ENCODE measurements at places on chromosomes 7 and 10.

DNA sequence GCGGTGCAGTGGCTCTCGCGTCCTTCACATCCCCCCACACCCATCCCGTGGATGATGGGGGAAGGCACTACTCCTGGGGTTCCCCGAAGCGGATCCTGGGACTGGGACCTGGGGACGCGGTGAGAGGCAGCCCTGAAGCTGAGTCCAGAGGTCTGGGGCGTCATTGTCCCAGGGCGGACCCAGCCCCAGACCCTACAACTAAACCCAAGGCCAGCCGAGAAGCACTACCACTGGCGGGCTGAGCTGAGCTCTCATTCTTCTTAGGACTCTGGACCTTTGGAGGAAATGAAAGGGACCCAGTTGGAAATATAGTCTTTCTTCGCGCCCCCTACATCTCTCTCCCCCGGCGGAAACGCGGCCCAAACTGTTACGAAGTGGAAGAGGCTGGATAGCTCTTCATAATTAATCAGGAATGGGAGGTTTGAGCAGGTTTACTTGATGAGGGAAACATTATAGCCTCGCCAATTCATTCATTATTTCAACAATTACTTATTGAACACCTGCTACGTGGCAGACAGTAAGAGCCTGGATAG, 389 bp upstream of the FBXL15 start:
- no peak for DNase-seq

DNA sequence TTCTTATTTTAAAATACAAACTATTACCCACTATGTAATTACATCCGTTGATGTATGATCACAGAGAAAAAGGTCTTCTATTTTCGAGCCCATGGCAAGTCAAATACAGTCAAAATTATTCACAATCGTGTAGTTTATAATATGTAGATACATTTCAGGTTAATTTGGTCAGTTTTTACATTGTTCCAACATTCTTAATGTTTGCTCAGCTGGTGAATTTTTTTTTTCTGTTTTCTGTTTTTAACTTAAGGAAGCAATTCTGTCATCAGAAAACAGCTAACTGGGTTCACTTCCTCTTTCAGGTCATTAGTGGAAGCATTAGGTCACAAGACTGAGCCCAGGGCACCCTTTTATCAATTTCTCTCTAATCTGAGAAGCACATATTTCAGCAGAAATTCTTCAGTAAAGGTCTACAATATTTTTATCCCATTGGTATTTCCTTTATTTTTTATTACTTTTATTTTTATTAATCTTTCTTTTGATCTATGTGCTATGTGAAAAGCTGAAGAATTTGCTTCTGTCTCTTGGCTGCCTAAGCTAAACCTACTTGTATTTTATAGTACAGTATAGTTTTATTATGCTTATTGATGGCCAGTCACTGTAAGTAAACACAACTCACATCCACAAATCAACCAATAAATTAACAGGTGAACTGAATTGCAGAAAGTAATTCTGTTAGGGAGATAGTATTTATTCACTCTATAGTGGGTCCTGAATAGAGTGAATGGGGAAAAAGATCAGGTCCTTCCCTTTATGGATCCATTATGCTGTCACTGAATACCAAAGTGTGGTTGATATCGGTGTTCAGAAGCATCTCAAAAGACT, 84.6 kb downstream of the ICA1 start:
- DNase-seq = no peak

GRCh38 chr10:108970016-108970415, 953.3 kb downstream of the XPNPEP1 start:
- DNase-seq = no peak

- no peak for DNase-seq
Observed at GRCh38 chr10:75646916-75647315, 215.5 kb downstream of the LRMDA start.

- DNase-seq = no peak
Observed at GRCh38 chr10:12728494-12728893, 273.0 kb downstream of the CCDC3 start.

DNA sequence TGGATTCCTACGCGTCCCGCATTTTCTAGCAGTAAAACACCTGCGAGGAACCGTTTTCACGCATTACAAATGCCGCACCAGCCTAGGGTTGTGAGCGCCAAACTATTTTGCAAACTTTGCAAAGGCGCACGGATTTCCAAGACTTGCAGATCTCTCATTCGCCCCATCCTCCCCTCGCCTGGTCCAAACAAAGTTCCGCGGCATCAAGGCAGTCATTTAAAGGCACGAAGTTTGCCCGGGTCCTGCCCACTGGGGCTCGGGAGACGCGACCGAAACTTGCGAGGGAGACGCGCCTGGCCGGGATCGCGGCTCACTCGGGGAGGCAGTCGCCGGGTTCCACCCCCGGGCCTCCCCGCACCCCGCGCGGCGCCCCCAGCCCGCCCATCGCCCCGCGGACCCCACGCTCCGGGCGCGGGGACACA, 613 bp downstream of the USP6NL start:
- no peak for DNase-seq

- no peak for DNase-seq
Observed at GRCh38 chr10:78118591-78118990, 84.9 kb downstream of the RPS24 start.

- DNase-seq = no peak
Observed at GRCh38 chr10:117248750-117249465, 8.0 kb downstream of the SLC18A2 start.

DNA sequence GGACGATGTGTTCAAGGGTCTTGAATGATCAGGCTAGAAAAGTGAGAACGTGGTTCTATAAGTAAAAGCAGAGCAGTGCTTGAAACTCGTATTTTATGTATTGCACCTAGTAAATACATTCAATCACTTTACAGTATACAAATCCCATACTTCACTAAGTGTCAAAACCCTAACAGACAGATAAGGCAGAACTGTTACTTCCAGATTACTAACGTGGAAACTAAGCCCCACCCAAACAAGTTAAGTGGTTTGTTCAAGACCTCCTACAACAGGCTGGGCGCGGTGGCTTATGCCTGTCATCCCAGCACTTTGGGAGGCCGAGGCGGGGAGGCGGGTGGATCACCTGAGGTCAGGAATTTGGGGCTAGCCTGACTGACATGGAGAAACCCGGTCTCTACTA, 9.2 kb upstream of the MYO1G start:
- DNase-seq = no peak

- no peak for DNase-seq
Observed at GRCh38 chr7:14321947-14322346, 332.5 kb upstream of the ETV1 start.

- DNase-seq = no peak
Observed at GRCh38 chr7:20276705-20277472, 53.8 kb upstream of the ITGB8 start.

DNA sequence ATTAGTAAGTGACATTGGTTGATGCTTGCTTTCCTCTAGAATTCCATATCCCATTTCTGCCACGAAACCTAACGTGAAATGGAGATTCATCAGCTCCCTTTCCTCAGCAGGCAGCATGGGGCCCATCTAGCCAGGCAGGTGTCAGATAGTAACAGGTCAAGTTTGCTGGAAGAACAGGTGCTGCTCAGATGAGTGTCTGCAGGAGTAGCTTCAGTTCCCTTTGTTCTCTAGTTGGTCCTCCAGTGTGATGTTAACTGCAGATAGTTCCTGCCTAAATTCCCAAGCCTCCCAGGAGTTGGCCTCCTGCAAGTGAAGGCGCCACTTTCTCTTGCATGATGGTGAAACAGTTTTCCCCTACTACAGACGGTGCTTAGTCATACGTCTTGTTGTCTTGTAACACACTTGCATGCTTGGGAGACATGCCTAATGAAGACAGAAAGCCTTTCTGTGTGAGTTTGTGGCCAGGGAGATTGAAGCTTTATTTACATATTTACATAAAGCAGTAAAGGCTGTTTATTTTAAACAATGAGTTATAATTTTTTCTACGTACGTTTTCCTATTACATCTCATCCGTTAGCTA, 175.4 kb downstream of the CHN2 start:
- no peak for DNase-seq

- DNase-seq = no peak
Observed at GRCh38 chr7:135260470-135260869, 26.8 kb downstream of the STRA8 start.

GRCh38 chr10:16948361-16948760, 131.1 kb upstream of the RSU1 start:
- DNase-seq = no peak

DNA sequence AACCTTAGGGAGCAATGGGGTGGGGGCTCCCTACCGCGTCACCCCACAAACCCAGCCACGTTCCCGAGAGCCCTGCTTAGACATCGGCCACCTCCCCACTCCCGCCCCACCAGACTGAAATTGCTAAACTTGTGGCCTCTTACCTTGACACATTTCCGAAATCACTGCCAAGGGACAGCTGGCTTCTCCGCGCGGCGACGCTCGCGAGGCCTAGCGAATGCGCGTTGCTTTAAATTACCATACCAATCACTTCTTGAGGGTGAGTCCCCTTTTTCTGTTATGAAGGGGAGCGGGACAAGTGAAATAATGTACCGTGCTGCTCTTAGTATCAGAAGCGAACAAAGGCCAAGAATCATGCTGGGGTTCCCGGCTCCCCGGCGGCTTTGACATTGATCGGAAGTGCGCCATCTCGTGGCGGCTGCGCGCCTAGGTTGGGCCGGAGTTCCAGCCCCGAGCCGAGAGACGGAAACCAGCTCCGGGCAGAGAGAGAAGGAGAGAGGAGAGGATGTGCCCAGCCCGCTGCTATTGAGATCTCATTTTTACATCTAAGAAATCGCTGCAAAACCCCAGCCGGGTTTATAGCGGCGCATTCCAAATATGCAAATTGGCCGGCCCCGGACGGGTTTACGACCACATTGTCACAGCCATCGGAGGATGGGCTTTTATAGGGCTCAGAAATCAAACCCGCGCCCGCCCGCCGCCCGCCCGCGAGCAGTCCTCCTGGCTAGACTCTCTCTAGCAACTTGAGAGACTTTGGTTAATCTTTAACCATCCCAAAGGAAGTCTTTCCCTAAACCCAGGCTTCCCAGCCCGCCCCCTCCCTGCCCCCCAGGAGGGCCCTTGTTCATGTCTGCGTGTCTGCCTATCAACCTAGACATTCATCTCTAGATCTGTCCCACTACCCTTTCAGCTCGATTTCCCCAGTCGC, 5.3 kb downstream of the HOXA11 start:
- no peak for DNase-seq

DNA sequence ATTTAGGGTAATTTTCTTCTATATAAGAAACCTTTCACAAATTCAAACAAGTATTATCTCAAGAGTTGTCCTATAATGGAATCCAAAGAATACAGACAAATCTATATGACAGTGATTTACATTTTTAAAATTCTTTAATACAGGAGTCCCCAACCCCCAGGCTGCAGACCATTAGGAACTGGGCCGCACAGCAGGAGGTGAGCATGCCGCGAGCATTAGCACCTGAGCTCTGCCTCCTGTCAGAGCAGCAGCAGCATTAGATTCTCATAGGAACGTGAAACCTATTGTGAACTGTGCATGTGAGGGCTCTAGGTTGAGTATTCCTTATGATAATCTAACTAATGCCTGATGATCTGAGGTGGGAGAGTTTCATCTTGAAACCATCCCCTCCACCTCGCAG, 37.7 kb downstream of the SNX13 start:
- no peak for DNase-seq

DNA sequence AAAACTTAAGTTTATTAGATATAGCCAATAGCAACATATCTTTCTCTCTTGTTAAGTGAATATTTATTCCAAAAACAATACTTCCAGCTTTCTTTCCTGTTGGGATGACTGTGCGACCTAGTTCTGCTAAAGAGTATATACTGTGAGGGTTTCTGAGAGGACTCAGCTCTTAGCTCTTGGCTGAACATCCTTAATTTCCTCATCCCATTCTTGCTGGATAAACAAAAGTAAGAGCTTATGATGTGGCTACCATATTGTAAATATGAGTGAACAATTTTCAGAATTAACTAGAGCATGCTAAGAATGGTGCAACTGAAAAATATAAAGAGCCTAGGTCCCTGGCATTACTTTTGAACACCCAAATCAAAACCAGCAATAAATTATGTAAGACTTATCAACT, 279.5 kb upstream of the GNAI1 start:
- DNase-seq = no peak

DNA sequence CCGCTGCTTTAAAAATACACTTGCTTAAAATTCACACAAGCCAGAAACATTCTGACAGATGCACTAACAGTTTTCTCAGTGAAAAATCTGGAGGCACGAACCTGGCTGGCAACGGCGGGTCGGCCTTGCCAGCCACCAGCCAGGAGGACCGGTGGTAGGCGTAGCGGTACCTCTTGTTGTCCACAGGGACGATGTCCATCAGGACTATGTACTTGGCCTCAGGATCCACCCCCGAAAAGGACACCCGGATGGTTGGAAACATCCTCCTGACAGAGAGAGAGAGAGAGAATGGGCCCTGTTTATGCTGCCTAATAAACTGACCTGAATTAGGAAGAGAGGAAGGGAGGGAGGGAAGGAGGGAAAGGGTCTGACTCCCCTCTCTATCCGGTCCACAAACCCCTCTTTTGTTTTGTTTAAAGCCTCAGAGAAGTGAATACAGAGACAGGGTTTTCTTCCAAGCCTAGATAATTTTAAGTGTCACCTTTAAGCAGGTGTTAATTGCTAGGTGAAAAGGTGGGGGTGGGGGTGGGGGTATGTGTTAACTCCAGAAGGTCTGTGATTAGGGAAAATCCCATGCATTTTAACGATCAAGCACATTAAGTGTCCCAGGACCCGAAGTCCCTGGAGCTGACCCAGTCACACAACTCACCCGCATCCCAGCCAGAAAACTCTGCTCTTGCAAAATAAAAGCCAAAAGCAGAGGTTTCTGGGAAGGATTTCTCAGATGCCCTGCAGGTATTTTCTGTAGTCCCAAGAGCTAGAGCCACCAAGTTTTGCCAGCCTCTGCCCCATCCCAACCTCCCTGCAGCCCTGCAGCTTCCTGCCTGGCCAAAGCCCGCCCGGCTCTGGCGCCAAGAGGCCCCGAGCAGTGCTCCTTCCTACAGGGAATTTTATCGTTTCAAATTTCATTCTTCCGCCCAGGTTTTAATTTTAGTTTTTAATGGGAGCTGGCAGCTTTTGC, 5.0 kb downstream of the TBX20 start:
- no peak for DNase-seq

DNA sequence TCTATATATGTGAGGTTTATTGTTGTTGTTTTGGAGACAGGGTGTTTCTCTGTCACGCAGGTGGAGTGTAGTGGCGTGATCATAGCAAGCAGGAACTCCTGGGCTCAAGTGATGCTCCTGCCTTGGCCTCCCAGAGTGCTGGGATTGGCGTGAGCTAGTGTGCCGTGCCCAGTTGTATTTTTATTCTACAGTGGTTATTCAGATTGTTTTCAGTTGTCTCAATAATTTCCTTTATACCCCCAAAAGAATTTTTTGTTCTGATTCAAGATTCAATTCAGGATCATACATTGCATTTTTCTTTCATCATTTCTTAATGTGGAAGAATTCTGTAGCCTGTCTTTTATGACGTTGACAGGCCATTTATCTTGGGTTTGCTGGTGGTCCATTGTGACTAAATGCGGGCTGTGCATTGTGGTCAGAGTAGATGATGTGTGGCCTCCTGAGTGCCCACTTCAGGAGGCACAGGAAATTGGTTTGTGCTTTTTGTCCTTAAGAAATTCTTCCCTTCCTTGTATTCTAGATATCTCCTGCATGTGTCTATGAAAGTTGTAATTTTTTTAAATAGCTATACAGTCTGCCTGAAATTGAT, 22.9 kb downstream of the RBM33 start:
- DNase-seq = no peak

GRCh38 chr10:115164220-115164619, 71.1 kb downstream of the ATRNL1 start:
- no peak for DNase-seq

GRCh38 chr10:55351431-55351830, 550.4 kb upstream of the PCDH15 start:
- DNase-seq = no peak

All from SK-MEL-5 (cell line).